ENCODE measurements at places on chromosomes 11 and 22.

DNA sequence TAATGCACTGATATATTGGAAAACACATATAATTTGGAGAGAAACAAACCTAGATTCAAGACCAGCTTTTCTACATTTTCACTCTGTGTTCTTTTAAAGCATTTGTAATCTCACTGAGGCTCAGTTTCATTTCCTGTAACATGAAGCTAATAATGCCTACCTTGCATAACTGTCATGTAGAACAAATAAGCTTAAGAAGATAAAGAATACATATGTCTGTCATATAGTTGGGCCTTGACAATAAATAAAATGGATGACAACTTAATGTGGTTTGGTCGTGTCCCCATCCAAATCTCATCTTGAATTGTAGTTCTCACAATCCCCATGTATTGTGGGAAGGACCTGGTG, 35.2 kb upstream of the FIBIN start:
- no peak for DNase-seq

- DNase-seq: no peak
These were observed 35.0 kb downstream of the GUCY1A2 start for GRCh38 chr11:106983261-106983660.

GRCh38 chr11:125141686-125142535, 22.6 kb upstream of the PKNOX2 start:
- DNase-seq: peak; percentile 86

GRCh38 chr22:36775586-36775963, 344 bp downstream of the IFT27 start:
- DNase-seq: no peak
